Hindlimb muscle (tissue), 1 donor: ENCODE measurements at places on chromosomes 3 and 15. TPM values are rescaled to one million over a fixed set of nuclear protein-coding genes. Genes with fewer than 3 reads are reported as not detected.

- DNase-seq = peak; percentile 95
These were observed 6.8 kb downstream of the BCL6 start for GRCh38 chr3:187738331-187739093.

DNA sequence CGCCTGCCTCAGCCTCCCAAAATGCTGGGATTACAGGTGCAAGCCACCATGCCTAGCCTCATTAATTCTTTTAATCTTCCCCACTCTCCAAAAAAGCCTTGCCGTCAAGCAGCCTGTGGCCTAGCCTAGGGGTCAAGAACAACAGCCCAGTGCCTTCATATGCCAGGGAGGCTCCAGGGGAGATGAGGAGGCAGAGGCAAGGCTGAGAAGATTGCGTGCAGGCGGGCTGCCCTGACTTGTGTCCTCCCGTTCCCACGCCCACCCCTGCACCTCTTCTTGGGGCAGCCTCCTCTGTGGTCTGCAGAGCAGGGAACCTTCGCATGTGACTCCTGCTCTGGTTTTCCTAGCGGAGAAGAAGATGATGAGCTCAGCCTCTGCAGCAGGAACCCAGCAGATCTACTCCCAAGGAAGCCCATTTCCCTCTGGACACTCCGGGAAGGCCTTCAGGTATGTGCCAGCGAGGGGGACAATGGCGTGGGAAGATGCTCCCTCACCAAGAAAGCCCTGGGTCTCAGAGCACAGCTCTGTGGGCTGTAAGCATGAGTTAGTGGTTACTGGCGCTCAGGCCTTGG lies 118.5 kb upstream of the ABHD17C start:
- DNase-seq = no peak

The NMB gene
- 1.6 TPM for polyA plus RNA-seq

The HHATL gene
- 70.3 TPM for polyA plus RNA-seq

DNA sequence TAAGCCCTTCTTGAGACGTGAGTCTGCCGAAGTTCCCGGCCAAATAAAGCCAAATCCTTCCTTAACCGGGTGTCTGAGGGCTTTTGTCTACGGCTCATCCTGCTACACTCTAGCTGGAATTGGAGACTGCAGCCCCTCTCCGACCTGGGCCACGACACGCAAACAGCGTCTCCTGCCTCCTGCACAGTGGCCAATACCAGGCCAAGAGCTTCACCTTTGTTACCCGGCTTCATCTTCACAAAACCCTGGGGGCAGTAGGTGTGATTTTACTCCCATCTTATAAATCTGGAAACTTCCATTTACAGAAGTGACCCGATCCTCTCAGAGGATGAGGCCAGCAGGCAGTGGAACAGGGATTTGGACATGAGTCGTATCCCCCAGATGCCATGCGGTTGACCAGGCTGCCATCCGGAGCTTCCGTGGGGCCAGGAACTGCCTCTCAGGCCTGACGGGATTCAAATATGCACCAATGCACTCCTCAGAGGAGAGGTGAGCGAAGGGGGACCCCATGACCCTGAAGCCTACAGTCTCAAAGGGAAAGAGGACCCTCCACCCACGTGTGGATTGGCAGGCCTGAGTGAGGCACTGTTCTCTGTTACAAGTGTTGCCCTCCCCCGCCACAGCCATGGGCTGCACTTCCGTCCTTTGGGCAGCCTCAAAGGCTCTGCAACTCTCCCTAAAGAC lies 53.2 kb upstream of the KLF13 start:
- no peak for DNase-seq

The CPNE9 gene
- polyA plus RNA-seq = not detected

GRCh38 chr15:94324835-94325767 lies 93.7 kb downstream of the MCTP2 start:
- no peak for DNase-seq

- DNase-seq = no peak
These were observed 4.4 kb downstream of the ZBTB38 start for GRCh38 chr3:141372656-141373055.

The DNASE1L3 gene
- 0.61 TPM for polyA plus RNA-seq

DNA sequence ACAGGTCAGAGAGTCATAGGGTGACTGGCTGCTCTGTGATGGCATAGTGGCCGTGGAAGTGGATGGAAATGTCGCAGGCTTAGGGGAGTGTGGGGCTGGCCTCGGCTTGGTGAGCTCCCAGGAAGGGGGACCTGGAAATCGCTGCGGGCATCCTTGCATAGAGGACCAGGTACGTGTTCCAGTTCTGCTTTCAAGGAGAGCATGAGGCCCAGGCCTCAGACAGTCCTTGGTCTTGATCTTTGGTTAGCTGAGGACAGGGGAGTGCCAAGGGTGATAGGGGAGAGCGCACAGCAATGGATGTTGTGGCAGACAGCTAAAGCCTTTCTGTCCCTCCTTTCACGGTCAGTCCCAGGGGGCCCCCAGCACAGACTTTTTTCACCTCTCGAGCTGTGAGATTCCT lies 110.5 kb downstream of the SNRPN start:
- DNase-seq = no peak

- no peak for DNase-seq
These were observed 1491.0 kb downstream of the SI start for GRCh38 chr3:163587342-163587741.

DNA sequence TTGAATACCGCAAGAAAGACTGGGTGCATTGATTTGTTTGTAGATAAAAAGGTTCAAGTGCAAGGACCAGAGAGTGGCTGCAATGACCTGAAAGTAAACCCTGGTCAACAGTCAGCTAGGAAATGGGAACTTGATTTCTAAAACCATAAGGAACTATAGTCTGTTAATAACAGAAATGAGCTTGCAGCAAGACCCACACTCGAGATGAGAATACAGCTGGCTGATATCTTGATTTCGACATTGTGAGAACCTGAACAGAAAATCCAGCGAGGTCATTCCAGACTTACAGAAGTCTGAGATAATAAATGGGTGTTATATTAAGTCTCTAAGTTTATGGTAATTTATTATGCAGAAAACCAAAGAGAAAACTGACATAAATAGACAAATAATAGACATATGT lies 177.3 kb downstream of the NFKBIZ start:
- DNase-seq = no peak

DNA sequence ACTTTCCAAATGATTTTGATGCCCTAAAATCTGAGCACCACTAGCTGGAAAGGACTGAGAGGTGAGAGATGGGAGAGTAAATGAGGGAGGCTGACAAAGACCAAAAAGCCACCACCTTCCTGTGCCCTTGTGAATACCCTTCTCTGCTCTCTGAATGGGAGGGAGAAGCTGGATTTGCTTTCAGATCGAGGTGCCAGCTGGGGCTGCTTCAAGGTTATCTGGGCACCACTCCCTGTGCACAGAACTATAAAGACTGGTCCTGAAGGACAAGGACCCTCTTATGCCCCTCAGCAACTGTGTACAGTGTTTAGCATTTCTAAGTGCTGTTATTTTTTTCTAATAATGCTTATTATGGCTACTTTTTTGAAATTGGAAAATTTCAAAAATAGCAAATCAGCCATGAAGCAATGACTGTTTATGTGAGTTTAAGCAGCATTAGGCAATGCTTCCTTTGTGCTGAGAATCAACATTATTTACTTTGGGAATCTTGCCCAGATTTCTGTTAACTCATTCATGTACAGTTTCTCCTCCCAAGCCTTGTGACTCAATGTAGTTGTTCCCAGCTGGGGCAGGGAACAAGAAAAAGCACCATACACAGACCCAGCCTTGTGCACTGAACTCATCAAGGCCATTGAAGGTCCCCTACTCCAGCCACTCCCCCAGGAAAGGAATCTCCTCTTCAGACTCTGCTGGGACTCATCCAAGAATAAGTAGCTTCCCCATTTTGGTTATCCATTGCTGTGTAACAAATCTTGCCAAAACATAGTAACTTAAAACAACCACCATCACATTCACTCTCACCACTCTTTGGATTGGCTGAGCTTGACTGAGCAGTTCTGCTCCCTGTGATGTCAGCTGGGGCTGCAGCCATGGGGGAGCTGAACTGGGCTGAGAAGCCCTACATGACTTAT lies 37.3 kb upstream of the CDV3 start:
- no peak for DNase-seq

The CHP1 gene
- 59.2 TPM for polyA plus RNA-seq

GRCh38 chr15:67372986-67373675 lies 118.5 kb downstream of the IQCH start:
- no peak for DNase-seq

DNA sequence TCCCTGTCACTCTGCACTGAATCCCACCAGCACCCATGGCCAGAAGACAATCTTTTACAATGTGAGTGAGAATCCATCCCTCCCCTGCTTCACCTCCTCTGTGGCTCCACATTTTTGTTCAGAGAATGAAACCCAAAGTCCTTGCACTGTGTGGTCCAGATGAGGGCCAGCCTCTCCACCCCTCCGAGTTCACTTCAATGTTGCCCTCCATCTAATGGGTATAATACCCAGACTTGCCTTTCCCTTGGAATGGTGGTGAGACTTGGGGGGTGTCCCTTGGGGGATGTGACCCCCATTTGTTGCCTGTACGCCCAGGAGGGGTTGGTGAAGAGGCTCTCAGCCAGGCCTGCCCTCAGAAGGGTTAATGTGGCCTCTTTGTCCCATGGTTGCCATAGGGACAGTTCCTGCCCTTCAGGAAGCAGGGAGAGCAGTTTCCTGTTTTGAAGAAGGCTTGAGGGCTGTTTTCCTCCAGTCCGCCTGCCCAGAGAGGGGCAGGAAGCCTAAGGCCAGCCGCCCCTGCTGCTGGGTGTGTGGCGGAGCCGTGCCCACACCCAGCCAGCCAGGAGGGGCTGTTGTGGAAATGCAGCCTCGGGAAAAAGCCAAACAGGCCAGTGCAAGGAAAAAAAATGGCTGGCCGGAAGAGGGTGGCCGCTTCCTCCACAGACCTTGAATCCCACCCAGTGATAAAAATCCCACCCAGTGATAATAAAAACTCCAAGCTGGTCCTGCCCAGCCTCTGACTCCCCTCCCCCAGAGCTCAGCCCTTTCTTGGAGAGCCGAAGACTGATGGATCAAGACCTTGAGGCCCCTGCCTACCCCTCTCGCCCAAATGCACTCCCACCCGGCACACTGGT lies 14.6 kb upstream of the FGD5 start:
- DNase-seq = no peak

- no peak for DNase-seq
These were observed 473.3 kb upstream of the NR2F2 start for GRCh38 chr15:95857124-95857757.

DNA sequence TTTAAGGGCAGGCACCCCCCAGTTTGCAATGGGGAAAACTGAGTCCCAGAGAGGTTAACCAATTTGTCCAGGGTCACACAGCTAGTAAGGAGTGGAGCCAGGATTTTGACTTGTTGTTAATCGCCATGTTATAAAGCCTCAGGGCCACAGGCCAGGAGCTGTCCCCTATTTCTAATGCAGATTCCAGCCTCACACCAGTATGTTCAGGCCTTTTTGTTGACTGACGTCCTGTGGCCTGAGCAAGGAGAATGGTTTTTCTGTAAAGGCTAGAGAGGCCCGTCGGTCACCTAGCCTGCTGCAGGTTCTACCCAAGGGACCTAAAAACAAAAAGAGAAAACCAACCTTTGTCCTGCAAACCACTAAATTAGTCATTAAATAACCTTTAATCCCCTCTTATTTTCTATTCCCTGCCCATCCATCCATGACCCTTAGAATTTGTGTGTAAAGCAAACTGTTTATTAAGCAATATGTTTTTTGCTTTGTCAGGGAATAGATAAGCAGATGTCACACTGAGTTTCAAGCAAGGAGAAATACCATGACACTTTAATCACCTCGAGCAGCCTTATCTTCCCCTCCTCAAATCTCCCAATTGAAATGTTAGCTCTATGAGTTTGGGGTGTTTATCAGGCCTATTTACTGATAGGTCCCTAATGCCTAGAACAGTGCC lies 14.1 kb downstream of the ACOX2 start:
- no peak for DNase-seq

DNA sequence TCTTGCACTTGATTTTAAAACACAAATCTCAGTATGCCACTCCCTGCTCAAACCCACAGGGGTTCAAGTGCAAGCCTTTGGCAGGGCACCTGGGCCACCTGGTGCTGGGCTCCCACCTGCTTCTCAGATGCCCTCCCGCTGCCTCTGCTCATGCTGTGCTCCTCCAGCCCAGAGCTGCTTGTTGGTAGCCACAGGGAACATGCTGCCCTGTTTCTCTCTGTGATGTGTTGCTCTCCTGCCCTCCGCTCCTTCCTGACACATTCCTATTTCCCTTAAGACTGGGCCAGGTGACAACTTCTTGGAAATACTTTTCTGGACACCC lies 27.1 kb upstream of the KY start:
- no peak for DNase-seq

DNA sequence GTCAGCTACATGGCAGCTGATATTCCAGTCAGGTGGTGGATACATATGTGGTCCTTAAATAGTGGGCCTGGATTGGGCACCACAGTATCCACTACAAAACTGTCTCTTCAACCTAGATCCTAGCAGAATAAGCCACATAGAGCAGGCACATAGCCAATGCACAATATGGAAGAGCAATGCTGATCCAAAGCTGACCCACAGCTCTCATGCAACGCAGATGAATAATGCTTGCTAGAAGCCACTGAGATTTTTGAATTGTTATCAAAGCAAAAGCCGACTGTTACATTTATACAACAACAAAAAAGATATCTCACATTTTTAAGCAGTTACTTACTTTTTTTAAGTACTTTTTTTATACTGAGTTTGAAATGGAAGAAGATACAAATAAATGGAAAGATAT lies 11.2 kb downstream of the CNTN3 start:
- DNase-seq = no peak

The ACOX2 gene
- 23.0 TPM for polyA plus RNA-seq
